Activated CD4-positive, alpha-beta T cell treated with anti-CD3 and anti-CD28 coated beads for 1 hour (primary cell): ENCODE measurements at places on chromosomes 11 and 22.

- DNase-seq = no peak
Observed at GRCh38 chr22:35630387-35630793, 13.3 kb upstream of the MB start.

DNA sequence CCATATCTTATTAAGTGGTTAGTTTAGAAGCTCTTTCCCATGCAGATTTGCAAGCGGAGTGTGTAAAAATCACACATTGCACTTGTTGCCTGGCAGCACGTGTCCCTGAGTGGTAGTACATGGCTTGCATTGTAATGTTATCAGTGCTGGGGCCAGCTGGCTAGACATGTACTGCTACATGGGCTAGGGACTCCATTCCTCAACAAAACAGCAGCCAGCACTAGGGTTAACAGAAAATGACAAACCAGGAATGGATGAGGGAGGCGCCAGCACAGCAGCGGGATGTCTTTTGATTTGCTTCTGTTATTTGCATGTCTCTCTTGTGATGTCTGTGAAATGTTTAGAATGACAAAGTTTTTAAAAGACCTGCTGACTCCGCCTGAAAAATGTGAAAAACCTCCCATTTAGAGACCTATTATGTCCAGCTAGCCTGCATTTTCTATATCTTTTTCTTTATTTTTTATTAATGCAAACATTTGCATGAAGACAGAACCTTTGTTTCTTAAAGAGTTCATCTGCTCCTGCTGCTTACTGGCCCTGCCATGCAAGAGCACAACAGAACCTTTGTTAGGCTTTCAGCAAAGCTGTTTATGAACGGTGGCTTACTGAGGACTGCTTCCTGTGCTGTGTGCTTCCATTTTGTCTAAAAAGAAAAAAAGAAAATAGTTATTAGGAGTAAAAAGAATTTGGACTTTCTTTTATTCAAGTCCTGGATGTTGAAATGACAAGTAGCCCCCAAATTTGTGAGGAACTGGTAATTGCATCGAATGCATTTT is 40.7 kb downstream of the CSTPP1 start:
- no peak for DNase-seq

GRCh38 chr11:35256296-35256695 is 117.3 kb downstream of the CD44 start:
- DNase-seq = no peak

DNA sequence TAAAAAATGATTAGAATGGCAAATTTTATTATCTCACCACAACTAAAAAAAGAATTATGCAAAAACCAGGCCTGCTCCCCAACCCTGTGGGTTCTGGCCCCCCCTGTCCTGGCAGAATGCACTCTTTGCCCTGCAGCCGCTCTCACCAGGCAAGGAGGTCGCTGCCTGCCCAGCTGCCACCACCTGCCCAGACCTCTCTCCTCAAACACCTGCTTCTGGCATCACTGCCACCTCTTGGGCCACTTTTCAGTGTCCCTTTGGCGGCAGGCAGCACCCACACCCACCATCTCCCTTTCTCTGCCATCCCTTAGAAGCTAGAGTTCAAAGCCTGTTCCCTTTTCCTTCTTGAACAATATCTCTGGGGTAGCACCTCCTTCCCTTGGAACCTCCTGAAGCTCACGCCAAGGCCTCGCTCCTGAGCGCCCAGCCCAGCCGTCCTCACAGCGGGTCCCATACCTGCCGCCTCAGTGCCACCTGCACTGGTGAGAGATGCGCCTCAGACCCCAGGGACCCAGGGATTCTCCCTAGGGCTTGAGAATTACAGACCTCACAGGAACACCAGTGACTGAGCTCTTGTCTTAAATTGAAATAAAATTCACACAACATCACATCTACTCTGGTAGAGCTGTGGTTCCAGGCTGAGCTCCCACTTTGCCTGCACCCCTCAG is 44.6 kb downstream of the SGSM3 start:
- no peak for DNase-seq

DNA sequence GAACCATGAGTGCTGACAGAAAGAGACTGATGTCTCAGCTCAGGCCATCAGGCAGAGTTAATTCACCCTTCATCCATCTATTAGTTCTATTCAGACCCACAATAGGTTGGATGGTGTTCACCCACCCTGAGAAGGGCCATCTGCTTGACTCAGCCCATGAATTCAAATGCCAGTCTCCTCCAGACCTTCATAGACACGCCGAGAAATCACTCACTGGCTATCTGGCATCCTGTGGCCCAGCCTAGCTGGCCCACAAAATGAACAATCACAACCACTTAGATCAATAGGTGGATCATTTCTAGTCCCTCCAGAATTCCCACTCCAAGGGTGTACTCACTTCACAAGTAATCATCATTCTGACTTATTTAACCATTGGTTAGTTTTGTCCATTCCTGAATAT is 58.2 kb downstream of the MYEOV start:
- DNase-seq = no peak

DNA sequence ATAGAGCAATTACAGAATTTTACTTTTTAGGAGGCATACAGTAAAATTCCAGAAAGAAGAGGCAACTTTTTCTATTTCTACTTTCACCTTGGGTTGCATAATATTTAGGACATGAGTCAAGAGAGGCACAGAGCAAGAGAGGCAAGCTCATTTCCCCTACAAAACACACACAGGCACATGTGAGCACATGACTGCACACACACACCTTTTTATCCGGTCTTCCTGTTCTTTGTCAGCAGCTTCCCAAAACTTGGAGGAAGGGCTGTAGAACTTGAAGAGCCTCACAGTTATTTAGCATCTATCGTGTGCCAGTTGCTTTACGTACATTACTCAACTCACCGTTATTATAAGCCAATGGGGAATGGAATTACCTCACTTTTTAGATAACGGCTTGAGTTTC is 37.8 kb upstream of the CCDC179 start:
- no peak for DNase-seq

DNA sequence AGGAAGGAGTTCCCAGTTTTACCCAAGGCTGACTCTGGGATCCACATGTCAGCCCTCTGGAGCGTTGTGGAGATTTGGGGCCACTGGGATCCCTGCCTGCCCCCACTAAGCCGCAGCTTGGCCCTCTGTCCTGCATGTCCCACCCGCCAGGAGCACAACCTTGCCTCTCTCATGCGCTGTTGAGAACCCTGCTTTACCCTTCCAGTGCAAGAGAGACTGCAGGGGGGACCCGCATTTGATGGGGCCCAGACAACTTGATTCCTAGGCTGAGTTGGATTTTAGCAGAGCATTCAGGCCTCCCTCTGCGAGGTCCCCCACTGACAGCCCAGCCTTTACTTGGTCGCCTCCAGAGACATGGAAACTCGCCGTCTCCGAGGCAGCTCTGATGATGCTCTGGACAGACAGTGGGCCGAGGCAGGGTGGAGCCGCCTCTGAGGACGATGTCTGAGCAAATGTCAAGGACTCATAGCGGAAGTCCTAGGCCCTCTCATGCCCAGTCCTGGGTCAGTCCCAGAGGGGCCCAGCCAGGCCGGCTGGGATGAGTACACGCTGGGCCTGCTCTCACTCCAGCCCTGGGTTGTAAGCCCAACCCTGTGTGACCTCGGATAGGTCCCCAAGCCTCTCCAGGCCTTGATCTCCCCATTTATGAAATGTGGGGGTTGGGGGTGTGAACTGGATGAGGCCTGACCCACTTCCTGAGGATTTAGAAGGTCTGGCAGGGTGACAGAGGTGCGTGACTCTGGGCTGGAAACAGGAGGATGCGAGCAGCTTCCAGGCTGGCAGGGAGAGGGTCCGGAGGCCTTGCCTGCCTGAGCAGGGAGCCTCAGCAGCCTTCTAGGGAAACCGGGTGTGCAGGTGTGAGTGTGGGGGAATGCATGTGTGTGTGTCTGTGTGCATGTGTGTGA is 630 bp downstream of the CD5 start:
- DNase-seq = no peak

GRCh38 chr11:131839326-131839725 is 468.9 kb downstream of the NTM start:
- DNase-seq = no peak
